Ascending aorta (tissue), 2 donors: ENCODE measurements at places on chromosomes 2 and 18.

- no peak for DNase-seq
Observed at GRCh38 chr2:222297600-222297935, 1.2 kb downstream of the PAX3 start.

DNA sequence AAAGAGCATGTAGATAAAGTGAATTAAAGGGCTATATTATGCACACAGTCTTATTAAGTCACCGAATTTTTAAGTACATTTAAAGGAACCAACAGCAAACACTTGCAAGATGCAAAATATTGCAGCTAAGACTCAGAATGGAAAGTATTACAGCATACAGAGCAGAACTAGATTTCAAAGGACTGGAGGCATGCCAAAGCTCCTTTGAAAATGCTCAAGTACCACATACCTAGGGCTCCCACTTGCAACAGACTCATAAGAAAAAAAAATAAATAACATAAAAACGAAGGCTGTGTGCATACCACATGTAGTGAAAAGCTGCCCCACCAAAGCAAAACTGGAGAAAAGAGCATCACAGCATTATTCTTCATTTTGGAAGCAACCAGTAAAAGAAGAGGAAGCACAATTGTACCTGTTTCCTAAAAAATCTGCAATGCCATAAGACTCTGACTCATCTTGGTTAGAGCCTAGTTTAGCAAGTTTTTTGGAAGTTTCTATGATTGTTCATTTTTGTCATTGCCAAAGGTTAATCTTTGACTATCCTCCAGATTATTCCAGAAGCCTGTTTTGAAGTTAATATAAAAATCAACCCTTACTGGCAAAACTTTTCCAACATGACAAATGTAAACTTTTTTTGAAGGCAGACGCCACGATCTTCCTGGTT, 306.0 kb upstream of the COL3A1 start:
- DNase-seq, result no peak

- no peak for DNase-seq
Observed at GRCh38 chr18:37779220-37779619, 213.6 kb upstream of the CELF4 start.

GRCh38 chr2:118044854-118045253, 31.0 kb upstream of the CCDC93 start:
- no peak for DNase-seq

DNA sequence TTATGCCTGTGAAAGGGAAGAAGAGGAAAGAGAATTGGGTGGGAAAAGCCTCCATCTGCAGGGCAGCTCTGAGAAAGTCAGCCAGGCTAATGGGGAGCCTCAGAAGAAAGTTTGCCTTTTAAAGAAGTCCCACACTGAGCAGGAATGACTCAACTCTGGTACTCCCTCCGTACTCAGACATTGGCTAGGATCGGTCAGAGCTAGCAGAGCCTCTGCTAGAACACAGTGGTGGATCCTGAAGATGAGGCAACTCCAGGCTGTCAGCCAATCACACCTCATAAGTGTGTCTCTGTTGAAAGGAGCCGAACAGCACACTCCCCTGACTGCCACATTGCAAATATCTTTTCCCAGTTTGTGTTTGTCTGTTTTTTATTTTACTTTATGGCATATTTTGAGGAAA, 96.9 kb downstream of the HNRNPLL start:
- DNase-seq, result peak; percentile 77

DNA sequence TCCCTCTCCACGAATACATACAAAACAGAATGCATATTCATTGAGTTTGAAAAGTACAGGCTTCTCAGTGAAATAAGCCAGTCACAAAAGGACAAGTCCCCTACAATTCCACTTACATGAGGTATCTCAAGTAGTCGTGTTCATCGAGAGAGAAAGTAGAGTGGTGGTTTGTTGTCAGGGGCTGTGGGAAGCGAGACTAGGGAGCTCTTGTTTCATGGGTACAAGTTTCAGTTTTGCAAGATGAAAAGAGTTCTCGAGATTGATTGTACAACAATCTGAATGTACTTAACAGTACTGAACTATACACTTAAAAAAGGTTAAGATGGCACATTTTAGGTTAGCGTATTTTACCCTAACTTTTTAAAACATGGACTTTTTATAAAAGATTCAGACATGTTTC, 71.5 kb upstream of the TTC39C start:
- no peak for DNase-seq

DNA sequence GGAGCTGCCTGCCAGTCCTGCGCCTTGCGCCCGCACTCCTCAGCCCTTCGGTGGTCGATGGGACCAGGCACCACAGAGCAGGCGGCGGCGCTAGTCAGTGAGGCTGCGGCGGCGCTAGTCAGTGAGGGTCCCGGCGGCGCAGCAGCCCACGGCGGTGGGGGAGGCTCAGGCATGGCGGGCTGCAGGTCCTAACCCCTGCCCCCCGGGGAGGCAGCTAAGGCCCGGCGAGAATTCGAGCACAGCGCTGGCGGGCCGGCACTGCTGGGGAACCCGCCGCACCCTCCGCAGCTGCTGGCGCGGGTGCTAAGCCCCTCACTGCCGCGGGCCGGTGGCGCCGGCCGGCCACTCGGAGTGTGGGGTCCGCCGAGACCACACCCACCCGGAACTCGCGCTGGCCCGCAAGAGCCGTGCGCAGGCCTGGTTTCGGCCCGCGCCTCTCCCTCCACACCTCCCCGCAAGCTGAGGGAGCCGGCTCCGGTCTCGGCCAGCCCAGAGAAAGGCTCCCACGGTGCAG, 867.4 kb downstream of the DSC3 start:
- DNase-seq, result no peak

GRCh38 chr2:16622399-16622968, 43.1 kb downstream of the CYRIA start:
- no peak for DNase-seq

- no peak for DNase-seq
Observed at GRCh38 chr2:192957425-192957824, 762.7 kb upstream of the TMEFF2 start.

DNA sequence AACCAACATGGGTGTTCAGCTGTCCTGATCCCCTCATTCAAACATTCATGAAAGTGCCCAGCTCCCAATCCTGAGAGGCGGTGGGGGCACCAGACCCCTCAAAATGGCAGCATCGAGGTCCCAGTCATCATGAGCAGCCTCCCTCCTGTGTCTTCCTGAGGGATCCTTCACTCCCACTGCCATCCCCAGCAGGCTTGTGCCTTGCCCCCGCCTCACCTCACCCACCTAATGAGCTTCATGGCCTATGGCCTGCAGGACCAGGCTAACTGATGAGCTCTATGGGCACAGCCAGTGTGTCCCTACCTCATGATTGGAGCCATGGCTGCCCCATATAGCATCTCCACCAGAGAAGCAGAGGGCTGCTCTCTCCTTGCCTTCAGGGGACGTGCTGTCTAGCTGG, 47.3 kb upstream of the SLC14A2 start:
- no peak for DNase-seq

- no peak for DNase-seq
Observed at GRCh38 chr18:54148151-54148550, 76.3 kb downstream of the MBD2 start.
